ENCODE measurements at places on chromosomes 3 and 15.
A peak's percentile ranks its signal among the peaks of the same experiment; 100 is the strongest.

- DNase-seq = peak; percentile 79
These were observed 13.9 kb upstream of the ANPEP start for GRCh38 chr15:89828281-89829145.

DNA sequence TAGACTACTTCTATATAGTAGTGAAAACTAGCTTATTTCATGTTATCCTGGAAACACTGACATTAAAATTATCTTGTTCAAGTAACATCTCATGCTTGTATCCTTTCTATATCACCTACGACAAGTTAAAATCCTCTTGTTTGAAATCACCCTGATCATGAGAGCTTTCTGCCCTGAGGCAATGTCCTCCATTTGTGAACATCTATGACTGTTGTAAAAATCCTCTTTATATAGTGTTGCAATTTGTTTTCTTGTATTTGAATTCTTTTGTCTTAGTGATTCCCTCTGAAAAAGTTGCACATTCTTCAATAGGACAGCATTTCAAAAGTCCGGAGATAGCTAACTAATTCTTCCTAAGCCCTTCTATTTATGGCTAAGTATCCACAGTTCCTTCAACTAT, 480.3 kb downstream of the NSUN3 start:
- no peak for DNase-seq

GRCh38 chr3:150409512-150410310, 1.6 kb downstream of the TSC22D2 start:
- DNase-seq = peak; percentile 56

DNA sequence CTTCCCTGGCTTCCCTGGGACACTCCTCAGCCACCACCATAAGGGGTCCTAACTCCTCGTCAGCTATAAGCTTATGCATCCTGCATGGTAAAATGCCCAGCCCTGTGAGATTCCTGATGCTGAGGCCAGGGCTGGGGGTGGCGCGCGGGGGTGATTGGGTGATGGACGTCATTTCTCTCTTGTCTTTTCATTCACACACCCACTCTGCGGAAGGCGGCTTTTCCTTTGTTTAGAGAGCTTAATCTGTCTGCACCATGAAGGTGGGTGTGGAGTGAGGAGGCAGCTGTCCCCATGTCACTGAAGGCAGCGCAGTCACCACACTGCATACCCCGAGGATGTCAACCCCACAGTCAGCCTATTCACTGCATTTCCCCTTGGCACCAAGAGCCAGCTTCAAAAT, 110.0 kb upstream of the NSMCE3 start:
- DNase-seq = no peak

GRCh38 chr3:101017017-101017416, 23.8 kb upstream of the ABI3BP start:
- peak; percentile 32 for DNase-seq

GRCh38 chr3:170117134-170117533, 64.4 kb downstream of the PHC3 start:
- peak; percentile 16 for DNase-seq

Data from EL (cell line).